ENCODE measurements at places on chromosomes 16 and 17. TPM values are rescaled to one million over a fixed set of nuclear protein-coding genes. Genes with fewer than 3 reads are reported as not detected.

GRCh38 chr16:17437127-17437720 lies 33.5 kb downstream of the XYLT1 start:
- no peak for DNase-seq

- no peak for DNase-seq
These were observed 20.3 kb upstream of the SLC52A1 start for GRCh38 chr17:5055543-5055942.

- no peak for DNase-seq
These were observed 47.6 kb downstream of the IL21R start for GRCh38 chr16:27449434-27450195.

Gene COL1A1
- total RNA-seq = 61.2 TPM

GRCh38 chr17:7281074-7281952 lies at the start of gene SLC2A4:
Gene SLC2A4 (plus strand): TSS chr17:7281718. CDS start chr17:7281935, 217 bp downstream.
- DNase-seq = peak; percentile 63

GRCh38 chr16:14071576-14072271 lies 605 bp downstream of the MRTFB start:
- no peak for DNase-seq

DNA sequence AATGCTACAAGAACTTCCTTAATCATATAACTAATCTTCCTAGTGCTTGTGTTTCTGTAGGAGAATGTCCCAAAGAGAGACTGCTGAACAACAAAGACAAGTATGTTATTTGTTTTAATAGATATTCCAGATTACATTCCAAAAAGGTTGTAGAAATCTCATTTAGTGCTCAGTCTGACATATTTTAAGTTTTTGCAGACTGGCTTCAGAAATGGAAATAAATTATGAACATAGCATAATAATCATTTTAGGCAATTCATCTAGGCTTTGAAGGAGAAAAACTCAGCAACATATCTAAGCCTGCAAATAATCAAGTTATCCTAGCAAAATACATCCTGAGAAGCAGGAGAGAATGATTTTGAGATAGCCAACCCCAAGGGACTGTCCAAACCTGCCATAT lies 171.6 kb upstream of the CDH5 start:
- no peak for DNase-seq

Gene RNF167
- total RNA-seq = 15.8 TPM

- DNase-seq = no peak
These were observed 36.9 kb upstream of the ATP2A3 start for GRCh38 chr17:4001048-4001590.

DNA sequence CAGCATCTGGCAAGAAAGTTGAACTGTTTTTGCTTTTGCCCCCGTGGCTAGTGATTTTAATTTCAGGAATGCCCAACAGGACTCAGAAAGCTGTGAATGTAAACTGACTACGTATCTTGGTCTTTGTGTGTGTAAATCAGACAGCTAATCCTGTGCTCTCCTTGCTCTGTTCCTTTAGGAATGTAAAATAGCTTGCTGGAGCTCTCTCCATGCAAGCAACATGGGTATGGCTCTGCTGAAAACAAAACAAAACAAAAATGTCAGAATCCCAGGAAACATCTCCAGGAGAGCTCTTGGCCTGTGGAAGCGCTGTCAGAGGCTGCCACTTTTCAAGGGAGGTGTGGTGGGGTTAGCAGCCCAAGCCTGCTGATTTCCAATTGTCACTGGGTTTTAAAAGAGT lies 161.8 kb upstream of the NOG start:
- DNase-seq = no peak

Gene EFCAB5
- 2.4 TPM for total RNA-seq

- no peak for DNase-seq
These were observed 4.9 kb upstream of the RBL2 start for GRCh38 chr16:53429221-53429943.

DNA sequence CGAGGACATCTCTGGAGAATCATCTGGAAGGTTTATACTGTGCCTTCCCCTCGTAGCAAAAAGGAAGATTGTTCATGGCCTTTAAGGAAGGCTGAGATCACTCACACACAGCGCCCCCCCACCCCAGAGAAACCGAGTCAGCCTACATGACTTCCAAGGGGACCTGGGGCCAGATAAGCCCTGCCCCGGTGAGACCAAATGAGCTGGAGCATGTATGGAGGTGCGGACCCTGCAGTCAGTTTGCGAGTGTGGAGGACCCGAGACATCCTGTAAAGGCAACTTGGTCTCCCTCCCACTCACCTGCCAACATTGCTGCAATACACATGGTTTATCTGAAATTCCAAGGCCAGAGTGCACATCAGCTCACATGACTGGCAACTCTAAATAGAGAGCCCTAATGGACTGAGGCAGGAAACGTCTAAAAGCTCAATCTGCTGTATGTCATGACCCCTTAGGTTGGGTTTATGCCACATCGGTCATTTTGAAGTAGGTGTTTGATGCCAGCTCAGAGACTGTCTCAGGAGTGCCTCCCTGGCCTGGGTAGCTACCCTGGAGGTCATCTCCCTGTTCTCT lies 233.6 kb downstream of the CPPED1 start:
- DNase-seq = no peak

DNA sequence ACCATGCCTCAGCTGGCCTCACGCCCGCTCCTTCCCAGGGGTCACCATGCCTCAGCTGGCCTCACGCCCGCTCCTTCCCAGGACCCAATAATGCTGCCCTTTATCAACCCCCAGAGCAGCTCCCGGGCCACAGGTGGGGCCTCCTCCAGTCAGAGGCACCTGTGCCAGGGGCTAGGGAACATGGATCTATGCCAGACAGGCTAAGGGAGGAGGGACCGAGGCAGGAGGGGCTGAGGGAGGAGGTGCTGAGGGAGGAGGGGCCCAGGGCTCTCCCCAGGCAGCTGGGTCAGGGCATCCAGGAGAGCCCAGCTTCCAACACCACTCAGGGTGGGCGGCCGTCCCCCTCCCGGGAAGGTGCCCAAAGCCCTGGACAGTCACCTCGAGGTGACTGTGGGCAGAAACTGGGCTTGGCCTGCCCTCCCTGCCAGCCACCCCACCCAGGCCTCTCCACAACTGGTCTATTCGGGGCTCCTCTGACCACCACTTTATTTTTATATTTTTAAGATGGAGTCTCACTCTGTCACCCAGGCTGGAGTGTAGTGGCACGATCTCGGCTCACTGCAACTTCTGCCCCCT lies 19.4 kb downstream of the UTS2R start:
- DNase-seq = no peak

- DNase-seq = no peak
These were observed 22.6 kb downstream of the TBX2 start for GRCh38 chr17:61422116-61422799.

GRCh38 chr17:17313350-17313991 lies 10.3 kb downstream of the NT5M start:
- peak; percentile 43 for DNase-seq

- DNase-seq = no peak
These were observed 35.8 kb upstream of the TEKT3 start for GRCh38 chr17:15377200-15377599.

Gene C16orf54
- 0.27 TPM for total RNA-seq

DNA sequence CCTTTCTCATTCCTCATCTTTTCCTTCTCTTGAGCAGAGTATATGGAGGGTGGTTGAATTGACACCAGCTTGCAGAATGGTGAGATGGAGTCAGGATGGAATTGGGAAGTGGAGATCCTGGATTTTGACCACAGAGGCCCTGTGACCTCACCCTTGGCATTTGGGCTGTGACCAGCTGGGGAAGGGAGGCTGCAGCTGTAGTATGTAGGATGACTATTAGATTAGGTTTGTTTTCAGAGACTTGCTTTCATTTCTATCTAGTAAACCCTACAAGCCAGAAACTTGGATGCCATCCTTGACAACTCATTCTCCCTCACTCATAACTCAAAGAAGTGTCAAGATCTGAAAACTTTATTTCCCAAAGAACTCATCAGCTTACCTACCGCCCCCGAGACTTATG lies 5.9 kb downstream of the GNGT2 start:
- DNase-seq = no peak

DNA sequence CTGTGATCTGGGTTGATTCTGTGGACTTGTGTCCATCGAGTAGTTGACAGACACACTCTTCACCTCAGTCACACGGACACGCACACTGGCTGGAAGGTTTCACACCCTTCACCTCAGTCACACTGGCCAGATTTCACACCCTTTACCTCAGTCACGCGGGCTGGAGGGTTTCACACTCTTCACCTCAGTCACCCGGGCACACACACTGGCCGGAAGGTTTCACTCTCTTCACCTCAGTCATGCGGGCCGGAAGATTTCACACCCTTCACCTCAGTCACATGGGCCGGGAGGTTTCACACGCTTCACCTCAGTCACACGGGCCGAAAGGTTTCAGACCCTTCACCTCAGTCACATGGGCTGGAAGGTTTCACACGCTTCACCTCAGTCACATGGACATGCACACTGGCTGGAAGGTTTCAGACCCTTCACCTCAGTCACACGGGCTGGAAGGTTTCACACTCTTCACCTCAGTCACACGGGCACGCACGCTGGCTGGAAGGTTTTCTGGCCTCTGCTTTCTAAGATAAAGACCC lies 96.2 kb downstream of the PGS1 start:
- DNase-seq = no peak

DNA sequence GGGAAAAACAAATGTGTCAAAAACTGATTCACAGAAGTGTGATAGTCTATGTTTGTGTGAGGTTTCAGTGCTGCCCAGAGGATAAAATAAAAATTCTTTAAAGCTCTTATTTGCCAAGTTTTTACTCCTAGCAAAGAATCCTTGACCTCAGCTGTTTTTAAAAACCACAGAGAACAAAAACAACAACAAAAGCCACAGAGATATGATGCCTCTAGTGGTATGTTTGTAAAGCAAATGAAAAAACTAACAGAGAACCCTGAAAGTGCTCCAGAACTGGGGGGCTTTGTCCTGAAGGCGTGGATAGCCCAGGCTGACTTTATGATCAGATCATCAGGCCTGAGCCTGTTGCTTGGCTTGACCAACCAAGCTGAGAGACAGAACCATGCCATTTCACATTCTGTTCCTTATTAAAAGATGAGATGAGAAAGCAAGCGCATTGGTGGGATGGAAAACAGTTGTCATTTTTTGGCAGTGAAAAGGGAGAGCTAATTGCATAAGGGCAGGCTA lies 411.0 kb downstream of the CPPED1 start:
- no peak for DNase-seq

- DNase-seq = peak; percentile 5
These were observed 94.0 kb downstream of the SKAP1 start for GRCh38 chr17:48335858-48336500.

Gene PLEKHH3
- 5.0 TPM for total RNA-seq

Gene SYT17
- 4.6 TPM for total RNA-seq

DNA sequence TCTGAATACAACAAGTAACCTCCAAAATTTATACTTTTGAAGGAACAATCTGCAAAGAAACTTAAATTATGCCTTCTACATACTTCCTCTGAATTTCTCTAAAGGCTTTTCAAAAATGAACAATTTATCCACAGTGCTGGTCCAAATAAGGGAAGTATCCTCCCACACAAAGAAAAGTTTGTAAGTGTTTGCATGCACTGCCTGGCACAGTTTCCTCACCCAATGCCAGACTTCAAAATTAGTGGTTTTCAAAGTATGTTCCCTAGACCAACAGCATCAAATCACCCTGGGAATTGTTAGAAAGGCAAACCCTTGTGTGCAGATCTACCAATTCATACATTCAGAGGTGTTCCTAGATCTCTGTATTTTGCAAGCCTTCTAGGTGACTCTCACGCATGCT lies 82.5 kb downstream of the PCTP start:
- DNase-seq = no peak

GRCh38 chr17:15918661-15919259 lies 26.2 kb upstream of the ADORA2B start:
- no peak for DNase-seq

GRCh38 chr17:64256913-64257807 lies 5.9 kb downstream of the TEX2 start:
- no peak for DNase-seq

- no peak for DNase-seq
These were observed 616 bp downstream of the ACTG1 start for GRCh38 chr17:81511804-81512561.

DNA sequence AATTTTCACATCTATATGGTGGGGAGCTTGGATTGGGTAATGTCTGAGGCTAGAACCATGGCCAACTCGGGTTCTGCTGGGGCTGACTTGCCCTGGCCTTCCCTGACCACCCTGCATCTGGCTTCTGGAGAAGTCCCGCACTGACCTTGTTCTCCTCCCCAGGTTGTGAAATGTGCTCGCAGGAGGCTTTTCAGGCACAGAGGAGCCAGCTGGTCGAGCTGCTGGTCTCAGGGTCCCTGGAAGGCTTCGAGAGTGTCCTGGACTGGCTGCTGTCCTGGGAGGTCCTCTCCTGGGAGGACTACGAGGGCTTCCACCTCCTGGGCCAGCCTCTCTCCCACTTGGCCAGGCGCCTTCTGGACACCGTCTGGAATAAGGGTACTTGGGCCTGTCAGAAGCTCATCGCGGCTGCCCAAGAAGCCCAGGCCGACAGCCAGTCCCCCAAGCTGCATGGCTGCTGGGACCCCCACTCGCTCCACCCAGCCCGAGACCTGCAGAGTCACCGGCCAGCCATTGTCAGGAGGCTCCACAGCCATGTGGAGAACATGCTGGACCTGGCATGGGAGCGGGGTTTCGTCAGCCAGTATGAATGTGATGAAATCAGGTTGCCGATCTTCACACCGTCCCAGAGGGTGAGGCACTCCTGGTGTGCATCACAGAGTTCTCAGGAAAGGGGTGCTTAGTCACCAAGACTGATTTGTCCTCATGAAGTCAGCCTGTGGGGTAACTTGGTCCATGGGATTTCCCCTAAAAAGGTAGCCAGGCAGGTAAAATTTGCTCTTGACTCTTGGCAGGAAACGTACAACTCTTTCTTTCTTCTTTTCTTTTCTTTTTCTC lies 6.1 kb downstream of the NOD2 start:
- DNase-seq = no peak

Gene PVALEF
- total RNA-seq = not detected
